ENCODE measurements at places on chromosomes 6 and 20.

- DNase-seq: no peak
These were observed 90.8 kb upstream of the HDAC2 start for GRCh38 chr6:114061741-114062140.

DNA sequence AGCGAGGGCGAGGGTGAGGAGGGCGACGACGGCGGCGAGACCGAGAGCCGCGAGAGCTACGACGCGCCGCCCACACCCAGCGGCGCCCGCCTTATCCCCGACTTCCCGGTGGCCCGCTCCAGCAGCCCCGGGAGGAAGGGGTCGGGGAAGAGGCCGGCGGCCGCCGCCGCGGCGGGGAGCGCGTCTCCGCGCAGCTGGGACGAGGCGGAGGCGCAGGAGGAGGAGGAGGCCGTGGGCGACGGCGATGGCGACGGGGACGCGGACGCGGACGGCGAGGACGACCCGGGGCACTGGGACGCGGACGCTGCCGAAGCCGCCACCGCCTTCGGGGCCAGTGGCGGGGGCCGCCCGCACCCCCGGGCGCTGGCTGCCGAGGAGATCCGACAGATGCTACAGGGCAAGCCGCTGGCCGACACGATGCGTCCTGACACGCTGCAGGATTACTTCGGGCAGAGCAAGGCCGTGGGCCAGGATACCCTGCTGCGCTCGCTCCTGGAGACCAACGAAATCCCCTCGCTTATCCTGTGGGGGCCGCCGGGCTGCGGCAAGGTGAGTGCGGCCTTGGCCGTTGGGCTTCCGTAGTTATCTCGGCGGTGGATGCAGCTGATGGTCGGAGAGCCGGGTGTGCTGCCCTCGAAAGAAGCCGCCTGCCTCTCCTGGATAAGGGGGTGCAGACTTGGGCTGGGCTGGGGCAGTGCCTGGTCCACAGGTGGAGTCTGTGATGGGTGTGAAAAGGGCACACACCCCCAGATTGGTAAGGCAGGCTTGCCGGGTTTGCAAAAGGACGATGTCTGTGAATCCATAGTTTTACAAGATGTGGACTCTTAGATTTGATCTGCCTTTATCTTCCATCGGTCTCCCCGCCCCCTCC, 938 bp downstream of the WRNIP1 start:
- DNase-seq: peak; percentile 53

DNA sequence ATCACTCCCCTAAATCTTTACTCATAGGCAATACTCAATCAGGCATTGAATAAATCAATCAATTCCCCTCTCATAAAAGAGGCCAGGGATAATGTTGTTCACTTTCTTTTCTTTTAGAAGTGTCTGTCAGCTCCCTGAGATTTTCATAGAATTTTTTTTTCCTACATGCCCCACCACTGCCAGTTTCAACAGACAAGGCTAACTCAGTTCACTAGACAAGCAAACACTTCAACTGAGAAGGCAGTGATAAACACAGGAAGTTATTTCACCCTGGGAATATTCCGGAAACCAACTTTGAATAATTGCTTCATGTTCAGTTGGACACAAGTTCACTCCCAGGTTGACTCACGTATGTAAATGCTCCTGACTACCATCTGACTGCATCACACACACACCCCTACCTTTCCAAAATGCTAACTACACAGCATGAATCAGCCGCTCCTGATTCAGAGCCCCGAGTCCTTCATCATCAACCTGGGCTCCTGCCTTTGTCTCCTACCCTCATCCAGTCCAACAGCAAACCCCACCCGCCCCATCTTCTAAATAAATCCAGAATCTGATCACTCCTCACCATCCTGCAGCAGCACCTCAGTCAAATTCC, 143.9 kb downstream of the BCAS1 start:
- DNase-seq: peak; percentile 80

DNA sequence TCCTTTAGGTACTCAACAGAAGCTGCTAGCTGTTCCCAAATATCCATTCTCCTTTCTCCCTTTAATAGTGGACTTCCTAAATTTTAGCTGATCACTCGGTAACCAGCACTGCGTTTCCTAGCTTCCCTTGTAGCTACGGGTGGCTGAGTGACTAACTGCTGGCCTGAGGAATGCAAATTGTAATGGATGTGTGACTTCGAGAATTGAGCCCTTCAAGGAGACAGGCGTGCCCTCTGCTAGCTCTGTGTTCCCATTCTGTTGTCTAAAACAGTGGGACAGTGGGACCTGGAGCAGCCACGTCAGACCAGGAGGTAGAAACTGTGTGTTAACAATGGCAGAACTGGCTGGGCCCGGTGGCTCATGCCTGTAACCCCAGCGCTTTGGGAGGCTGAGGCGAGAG, 56.5 kb downstream of the SCML4 start:
- no peak for DNase-seq

DNA sequence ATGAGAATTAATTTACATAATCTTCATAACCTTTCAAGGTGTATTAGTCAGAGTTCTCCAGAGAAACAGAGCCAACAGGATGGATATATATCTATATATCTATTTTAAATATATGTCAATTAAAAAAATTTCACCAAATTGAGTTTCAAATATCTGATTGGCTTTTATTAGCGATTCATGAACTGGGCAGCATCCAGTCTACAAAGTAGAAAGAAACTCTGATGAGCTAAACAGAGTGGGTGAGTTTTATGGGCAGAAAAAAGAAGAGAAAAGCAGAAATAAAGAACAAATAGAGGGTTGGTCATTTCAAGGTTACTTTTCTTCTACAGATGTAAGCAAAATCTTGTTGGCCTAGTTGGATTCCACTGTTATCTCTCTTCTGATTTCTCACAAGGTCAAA, 29.0 kb upstream of the BTBD3 start:
- DNase-seq: no peak

DNA sequence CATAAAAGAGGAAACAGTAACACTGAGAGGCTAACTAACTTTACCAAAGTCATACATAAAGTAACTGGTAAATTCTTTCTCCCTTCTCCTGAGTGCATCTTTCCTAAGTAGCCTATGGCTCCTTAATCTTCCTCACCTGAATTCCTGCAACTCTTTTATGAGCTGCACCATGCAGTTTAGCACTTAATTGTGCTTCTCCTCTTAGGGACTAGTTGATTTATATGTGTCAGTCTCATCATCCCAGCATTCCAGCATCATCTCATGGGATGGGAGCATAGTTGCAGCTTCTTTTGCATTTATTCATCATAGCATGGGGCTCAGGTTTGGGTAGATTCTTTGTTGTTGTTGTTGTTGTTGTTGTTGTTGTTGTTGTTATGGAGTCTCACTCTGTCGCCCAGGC, 3.5 kb upstream of the TSPYL1 start:
- no peak for DNase-seq

DNA sequence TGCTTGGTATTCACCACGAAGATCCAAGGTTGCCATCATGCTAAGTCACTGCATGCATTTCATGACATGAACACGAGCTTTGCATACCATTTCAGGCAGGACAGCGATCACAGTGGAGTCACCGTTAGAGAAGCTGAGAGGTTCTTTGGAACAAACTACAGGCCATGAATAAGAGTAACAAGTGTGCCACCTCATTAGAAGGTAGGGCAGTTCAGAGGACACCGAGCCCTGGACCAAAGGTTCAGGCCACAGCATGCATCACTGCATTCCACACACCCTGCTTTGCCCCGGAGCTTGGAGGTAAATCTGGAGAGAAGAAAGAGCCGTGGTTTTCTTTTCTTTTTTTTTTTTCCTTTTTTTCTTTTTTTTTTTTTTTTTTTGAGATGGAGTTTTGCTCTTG, 66.9 kb upstream of the CDH4 start:
- DNase-seq: no peak

- peak; percentile 54 for DNase-seq
These were observed 95.6 kb upstream of the SHLD1 start for GRCh38 chr20:5654557-5654956.

Measured in fibroblast of skin of scalp (primary cell).